ENCODE measurements at places on chromosomes 7 and 10.

- no peak for DNase-seq
Observed at GRCh38 chr7:103630318-103630717, 184.3 kb upstream of the SLC26A5 start.

DNA sequence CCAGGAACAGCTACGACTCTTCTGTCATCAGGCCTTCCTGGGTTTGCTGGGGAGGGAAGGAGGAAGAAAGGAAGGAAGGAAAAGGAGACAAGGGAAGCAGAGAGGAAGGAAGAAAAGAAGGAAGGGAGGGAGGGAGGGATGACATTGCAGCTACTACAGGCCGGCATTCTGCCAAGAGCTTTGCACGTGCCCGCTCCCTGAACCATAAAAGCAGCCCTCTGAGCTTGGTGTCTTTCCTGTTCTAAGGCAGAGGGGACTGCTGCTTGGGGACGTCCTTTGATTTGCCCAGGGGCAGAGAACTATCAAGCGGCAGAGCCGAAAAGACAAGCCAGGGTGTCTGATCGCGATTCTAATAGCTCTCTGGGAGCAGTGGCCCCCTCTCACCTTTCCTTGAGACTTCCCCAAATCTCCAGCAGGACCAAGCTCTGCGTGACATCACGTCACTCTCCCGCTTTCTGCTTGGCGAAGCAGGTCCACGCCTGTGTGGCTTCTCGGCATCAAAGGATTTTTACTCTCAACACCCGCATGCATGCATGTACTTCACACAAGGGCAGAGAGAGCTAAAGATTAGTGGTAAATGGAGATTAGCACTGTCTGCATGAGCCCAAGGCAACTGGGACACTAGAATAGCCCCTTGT lies 167.8 kb upstream of the AUTS2 start:
- DNase-seq, result no peak

DNA sequence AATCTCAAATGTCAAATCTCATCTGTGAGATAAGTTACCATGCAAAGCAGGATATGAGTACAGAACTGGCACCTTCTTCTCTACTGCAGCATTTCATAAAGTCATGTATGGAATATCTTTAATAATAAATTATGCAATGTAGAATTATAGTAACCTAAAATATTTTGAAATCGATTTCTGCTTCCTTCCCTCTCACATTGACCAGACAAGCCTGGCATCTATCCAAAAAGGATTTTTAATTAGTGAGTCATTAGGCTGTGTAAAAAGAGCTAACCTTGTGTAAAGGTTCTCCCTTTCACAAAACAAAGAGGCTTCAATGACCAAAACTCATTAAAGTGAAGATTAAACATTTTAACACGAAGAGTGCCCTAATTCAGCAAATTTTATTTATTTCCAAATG lies 48.8 kb upstream of the EXOC6 start:
- no peak for DNase-seq

DNA sequence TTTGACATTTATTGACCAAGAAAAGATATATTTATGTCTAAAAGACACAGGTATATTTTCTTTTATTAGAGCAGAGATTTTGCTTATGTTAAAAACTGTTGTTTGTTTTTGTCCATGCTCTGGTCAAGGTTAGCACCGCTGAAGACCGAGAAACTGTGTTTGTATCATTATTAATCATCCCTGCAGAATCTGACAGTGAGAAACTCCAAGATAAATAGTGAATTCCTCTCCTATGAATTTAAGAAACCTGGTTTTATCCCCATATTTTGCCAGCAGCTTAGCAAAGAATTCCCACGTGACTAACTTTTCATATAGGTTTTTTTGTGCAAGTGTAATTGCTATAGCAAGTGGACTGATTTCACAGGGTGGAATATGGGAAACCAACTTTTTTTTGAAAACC lies 77.6 kb downstream of the FRMD4A start:
- no peak for DNase-seq

GRCh38 chr10:108817584-108817983 lies 1105.7 kb downstream of the XPNPEP1 start:
- no peak for DNase-seq

Data from activated CD4-positive, alpha-beta T cell treated with anti-CD3 and anti-CD28 coated beads, Interleukin-2, amount 50 U/mL, for 16 hours (primary cell).